ENCODE measurements at places on chromosomes 2 and 18.

DNA sequence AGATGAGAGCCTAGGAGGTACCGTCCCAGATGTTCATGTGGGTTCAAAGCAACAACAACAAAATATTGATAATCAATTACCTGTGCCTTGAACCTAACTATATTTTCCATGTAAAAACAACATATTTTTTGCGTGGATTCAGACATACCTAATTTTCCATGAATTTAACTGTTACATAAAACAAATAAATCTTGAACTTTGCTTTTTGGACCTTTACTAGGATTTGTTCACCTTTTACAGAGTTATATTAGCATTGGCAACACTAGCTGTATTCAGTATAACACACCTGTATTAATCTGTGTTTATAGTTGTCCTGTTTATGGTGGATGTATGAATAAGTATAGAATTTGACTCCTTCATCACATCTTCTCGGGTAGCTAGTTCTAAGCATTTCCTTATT is 115.8 kb upstream of the STON1 start:
- no peak for DNase-seq

DNA sequence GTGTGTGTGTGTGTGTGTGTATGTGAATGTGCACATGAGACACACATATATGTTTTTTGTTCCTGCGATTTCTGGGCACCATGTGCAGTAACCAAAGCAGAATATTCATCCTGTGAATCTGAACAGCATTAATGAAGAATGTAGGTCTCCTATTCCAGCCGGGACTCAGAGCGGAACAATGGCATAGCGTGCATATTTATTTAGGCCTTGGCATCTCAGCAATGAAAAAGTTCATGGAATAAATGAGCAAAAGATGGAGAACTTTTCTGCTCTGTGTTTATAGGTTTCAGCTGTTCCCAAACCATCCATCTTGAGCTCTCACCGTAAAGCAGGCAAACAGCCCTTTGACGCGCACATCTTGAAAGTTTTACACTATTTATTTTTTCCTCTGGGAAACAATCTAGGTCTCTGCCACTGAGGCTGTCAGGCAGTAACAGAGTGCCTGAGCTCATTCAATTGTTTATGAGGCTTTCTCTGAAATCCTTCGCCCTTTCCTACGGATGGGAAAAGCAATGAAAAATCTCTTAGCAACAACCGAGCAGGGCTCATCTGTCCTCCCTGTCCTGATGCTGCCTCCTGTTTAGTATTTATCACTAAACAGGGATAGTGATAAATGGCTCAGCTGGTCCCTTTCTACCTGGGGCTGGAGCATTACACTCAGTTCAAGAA is 146.2 kb upstream of the MSH6 start:
- DNase-seq: no peak

DNA sequence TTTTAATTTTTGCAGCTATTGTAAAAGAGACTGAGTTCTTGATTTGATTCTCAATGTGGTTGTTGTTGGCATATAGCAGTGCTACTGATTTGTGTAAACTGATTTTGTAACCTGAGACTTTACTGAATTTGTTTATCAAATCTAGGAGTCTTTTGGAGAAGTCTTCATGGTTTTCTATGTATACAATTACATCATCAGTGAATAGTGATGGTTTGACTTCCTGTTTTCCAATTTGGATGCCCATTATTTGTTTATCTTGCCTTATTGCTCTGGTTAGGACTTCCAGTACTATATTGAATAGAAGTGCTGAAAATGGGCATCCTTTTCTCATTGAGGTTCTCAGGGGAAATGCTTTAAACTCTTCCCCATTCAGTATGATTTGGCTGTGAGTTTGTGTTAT is 99.7 kb downstream of the GULP1 start:
- DNase-seq: no peak

DNA sequence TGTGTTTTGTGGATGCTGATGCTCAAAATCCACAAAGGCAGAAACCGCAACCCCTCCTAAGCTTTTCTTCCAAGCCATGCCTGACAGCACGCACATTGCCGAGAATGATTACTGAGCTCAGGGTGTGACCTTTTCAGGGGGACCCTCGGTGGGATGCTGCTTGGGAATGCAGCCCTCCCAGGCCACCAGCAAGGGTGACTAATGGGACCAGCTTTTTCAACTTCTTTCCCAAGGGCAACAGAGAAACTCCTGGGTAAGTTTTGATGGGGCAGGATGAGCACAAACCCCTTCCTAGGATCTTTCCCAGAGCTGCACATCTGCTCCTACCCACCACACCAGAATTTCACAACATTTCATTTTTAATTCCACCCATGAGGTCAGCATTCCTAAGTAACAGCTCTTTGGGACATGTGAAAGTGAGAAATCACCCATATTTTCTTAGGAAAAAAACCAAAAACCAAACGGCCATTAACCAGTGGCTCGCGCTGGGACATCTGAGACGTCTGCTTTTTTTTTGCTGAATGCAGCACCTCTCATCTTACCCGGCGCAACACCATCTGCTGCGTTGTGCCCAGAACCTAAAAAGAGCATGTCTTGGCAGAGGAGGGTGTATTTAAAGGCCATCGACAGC is 119.0 kb downstream of the ARL4C start:
- no peak for DNase-seq

DNA sequence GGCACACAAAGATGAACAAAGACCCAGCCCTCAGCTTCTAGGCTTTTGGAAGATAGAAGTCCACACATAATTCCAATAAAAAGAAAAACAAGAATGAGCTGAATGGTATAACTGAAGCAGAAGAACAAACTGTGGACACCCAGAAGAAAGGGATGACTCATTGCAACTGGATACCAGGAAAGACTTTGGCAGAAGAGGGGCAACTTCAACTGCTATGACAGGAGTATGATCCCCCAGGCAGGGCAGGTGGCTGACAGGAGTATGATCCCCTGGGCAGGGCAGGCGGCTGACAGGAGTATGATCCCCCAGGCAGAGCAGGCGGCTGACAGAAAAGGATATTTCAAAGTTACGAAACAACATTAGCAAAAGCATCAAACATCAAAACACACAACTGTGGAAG is 21.6 kb downstream of the PID1 start:
- no peak for DNase-seq

- no peak for DNase-seq
Observed at GRCh38 chr18:70182548-70182947, 22.9 kb downstream of the RTTN start.

Data from stimulated activated CD8-positive, alpha-beta memory T cell treated with anti-CD3 and anti-CD28 coated beads, Interleukin-15, amount 100 ng/mL, for 48 hours (primary cell).